ENCODE measurements at places on chromosomes 6 and 20. TPM values are rescaled to one million over a fixed set of nuclear protein-coding genes. Genes with fewer than 3 reads are reported as not detected.

- no peak for DNase-seq
These were observed 6.9 kb downstream of the NELFCD start for GRCh38 chr20:58987790-58988564.

DNA sequence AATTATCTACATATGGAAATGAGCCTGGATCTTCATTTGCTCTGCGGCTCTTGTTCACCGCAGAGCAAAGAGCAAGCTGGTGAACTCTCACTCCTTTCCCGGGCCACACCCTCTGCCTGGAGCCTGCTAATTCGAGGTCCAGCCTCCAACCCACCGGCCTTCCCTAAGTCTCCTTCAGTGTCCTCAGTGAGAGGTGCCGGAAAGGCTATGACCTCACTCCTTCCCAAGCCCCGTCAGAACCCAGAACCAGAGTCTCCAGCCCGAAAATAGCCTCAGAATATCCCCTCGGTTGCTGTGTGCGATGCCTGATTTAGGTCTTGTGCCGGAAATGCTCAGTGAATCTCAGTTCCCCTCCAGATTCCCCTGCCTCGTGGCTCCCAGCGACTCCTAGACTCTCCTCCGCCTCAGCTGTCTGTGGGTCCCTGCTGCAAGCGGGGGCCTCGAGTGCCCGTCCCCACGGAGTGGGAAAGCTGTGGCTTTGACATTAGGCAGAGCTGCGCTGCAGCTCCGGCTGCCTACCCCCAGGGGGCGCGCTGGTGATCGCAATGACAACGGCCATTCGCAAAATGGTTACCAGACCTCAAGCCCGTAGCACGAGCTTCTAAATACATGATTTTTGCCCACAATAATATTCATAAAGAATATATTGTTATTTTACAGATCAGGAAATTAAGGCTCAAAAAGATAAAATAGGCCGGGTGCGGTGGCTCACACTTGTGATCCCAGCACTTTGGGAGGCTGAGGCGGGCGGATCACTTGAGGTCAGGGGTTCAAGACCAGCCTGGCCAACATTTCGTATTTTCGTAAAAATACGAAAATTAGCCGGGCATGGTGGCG is 4.1 kb upstream of the BNIP5 start:
- DNase-seq: peak; percentile 87

- peak; percentile 80 for DNase-seq
These were observed 59.8 kb downstream of the SOD2 start for GRCh38 chr6:159633196-159633595.

The ZNF337 gene
- 17.7 TPM for total RNA-seq

- DNase-seq: no peak
These were observed 429.6 kb upstream of the JARID2 start for GRCh38 chr6:14816116-14816859.

DNA sequence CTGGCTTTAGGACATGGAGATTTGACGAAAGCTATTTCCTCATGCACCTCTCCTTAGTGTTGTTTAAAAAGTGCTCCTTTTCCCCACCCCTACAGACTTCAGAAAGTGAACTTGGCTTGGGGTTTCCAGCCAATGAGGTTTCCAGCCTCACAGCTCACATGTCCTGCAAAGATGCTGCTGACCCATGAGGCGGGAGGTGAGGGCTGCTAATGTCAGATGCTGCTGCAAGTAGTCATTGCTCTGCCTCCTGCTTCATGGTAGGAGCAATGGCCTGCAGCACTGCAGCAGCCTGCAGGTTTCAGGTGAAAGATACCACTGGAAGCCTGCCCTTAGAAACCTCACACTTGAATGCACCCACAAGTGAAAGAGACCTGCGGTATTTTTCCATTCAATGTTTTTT is 112.8 kb downstream of the LAMP5 start:
- DNase-seq: no peak

- DNase-seq: no peak
These were observed 486.8 kb upstream of the IRAK1BP1 start for GRCh38 chr6:78380541-78380940.

- DNase-seq: no peak
These were observed 39.8 kb downstream of the PRDM1 start for GRCh38 chr6:106125925-106126435.

DNA sequence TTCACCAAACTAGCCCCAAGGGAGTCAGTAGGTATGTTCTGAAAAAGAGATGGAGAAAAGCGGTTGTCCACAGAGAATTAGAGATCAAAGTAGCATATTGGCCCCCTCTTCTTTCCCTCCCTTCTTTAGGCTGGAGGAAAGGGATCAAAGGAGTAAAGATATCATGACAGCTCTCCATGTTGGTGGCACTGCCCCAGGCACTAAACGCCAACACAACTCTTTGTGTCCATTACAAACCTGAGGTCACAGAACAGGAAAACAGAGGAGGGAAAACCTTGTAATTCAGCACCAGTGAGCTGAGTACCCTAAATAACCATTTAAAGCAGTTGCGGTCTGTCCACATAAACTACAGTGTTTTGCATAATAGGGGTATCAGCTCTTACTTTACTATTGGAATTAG is 113.0 kb upstream of the TFAP2D start:
- no peak for DNase-seq

The PRICKLE4 gene
- total RNA-seq: 2.8 TPM

DNA sequence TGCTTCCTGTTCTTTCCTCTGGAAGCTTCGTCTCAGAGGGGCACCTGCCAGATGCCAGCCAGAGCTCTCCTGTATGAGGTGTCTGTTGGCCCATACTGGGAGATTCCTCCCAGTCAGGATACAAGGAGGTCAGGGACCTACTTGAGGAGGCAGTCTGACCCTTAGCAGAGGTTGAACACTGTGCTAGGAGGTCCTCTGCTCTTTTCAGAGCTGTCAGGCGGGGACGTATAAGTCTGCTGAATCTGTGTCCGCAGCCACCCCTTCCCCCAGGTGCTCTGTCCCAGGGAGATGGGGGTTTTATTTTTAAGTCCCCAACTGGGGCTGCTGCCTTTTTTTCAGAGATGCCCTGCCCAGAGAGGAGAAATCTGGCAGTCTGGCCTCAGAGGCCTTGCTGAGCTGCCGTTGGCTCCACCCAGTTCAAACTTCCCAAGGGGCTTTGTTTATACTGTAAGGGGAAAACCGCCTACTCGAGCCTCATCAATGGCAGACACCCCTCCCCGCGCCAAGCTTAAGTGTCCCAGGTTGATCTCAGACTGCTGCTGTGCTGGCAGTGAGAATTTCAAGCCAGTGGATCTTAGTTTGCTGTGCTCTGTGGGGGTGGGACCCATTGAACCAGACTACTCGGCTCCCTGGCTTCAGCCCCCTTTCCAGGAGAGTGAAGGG is 326.7 kb downstream of the BCKDHB start:
- no peak for DNase-seq

- no peak for DNase-seq
These were observed 420.9 kb upstream of the PLCB4 start for GRCh38 chr20:8647961-8648441.

The ZNF334 gene
- total RNA-seq: not detected

GRCh38 chr6:34056305-34057108 is 89.4 kb downstream of the GRM4 start:
- DNase-seq: peak; percentile 76

- DNase-seq: no peak
These were observed 47.3 kb downstream of the GJA1 start for GRCh38 chr6:121482751-121483150.

GRCh38 chr6:157822245-157823000 is 623 bp upstream of the SNX9 start:
- DNase-seq: no peak

DNA sequence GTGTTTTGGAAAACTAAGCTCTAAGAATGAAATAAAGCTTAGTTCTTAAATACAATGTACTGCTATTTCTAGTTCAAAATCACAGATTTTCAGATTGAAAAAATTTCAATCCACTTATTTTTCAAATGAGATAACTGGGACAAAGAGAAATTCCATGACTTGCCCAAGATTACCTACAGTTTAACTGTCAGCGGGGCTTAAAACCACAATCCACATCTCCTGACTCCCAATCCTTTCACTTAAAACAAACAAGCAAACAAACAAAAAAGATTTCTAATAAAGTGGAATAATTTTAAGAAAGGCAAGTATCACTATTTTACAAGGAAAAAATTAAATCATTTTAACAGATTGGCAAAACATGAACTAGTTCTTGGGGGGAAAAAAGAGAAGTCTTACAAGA is 4.2 kb downstream of the PHIP start:
- no peak for DNase-seq

DNA sequence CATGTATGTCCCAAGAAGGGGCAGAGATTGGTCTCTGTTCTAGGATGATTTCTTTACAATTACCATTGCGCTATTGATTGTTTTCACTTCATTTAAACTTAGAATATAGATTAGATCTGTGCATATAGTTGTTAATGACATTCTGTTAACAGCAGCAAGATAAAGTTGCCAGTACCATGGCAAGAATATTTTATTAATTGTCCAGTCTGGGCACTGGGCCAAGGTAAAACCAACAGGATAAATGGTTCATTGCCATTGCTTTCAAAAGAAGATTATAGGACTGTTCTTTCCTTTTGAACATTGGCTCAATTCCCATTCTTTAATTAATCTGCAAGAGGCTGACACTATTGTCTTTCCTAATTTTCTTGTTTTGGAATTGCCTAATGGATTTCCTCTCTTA is 592.4 kb downstream of the RFPL4B start:
- DNase-seq: no peak

DNA sequence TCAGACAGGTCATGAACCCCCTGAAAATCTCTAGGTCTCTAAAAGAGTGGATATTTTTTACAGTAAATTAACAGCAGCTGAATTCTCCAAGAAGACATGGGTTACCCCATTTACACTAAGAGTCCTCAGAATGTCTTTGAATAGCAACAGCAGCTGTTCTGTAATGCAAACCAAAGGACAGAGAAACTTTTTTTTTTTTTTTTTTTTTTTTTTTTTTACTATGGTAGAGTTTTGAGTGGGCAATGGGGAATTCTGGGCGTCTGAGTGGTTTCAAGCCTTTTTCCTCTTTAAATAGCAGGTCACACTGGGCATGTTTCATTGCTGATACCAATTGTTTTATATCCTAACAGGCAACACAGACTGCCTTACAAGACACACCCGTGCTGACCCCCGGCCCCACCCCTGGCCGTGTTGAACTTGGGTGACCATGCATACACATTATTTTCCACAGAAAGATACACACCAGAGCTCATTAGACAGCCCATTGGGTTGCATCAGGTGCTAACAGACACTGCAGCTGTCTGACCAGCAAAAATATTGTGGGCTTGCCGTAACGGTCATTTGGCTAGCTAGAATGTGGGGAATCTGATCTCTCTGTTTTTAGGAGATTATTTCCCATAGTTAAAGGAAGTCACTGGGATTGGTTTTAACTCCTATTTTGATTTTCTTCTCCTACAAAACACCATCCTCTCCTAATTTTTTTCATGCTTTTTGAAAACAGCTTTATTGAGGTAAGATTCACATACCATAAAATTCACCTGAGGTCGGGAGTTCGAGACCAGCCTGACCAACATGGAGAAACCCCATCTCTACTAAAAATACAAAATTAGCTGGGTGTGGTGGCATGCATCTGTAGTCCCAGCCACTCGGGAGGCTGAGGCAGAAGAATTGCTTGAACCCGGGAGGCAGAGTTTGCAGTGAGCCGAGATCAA is 26.7 kb upstream of the IRF4 start:
- DNase-seq: no peak

DNA sequence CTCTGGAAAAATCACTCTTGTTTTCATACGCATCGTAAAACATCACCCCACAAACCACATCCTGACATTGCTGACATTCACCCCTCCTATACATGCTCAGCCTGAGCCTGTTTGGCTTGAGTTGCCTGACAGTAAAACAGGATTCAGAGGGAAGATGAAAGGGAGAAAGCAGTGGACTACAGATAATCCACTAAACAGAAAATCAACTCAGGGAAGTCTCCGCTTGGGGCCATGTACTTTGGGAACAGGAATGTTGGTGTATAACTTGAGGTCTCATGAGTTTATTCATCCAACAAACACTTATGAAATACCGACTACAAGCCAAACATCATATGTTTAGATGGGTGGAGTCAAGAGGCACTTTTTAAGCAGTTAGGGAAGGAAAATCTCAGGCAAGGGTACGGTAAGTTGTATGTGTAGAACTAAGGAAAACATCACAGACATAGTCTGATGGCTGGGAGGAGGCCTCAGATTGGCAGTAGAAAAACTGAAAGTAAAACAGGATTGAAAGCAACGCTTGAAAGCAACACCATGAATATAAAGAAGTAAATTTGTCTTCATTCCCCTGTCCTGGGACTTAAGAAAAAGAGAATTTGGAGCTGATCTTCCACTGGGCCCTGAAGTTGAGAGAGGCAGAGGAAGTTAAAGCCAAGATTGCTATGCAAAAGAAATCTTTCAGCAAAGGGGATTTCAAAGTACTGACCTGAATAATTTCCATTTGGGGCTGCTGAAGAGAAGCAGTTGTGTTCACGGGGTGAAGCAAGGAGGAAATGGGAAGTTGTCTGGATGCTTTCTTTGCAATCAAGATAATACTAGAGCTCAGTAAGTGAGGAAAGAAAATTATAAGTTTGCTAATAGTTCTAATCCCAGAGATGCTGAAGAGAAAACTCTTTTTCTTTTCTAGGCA is 28.8 kb downstream of the PDE7B start:
- DNase-seq: no peak

- DNase-seq: no peak
These were observed 113.6 kb upstream of the ID4 start for GRCh38 chr6:19723545-19723944.

DNA sequence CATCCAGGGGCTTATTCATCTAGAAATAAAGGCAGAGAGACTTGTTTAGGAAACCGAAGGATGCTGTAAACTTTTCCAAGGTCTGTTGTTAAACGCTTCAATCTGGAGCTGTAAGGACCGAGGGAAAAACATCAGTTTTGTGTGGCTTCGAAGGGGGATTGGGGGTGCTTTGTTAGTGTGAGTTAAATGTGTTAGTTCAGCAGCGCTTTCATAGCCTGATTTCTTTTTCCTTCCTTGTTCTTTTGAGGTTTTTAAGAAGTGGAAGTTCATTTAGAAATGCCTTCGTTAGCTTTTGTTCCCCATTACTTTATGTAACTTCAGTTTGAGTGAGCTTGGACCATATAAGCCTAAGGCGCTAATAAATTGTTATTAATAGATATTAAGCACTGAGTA is 1.5 kb downstream of the ANKS1A start:
- DNase-seq: no peak

- DNase-seq: no peak
These were observed 39.4 kb downstream of the TBC1D7 start for GRCh38 chr6:13288969-13289391.

DNA sequence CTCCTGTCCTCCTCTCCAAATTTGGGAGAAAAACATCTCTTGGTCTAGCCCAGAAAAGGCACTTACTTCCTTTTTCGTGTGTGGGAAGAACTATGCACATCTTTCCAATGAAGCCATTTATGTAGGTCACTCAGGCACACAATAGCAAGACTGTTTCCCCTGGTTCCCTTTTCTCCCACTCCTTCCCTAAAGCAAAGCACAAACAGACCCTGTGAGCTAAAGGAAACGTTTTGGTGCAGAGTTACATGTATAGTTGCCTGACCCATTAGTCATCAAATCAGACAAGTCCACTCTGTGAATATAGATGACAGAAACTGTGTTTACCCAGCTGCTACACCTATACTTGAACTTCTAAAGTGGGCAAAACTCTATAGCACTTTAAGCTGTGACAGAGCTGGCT is 474.6 kb downstream of the COL12A1 start:
- DNase-seq: no peak

- peak; percentile 96 for DNase-seq
These were observed 26.8 kb upstream of the RPP40 start for GRCh38 chr6:5030596-5031136.
